Stimulated activated CD4-positive, alpha-beta T cell treated with anti-CD3 and anti-CD28 coated beads, Interleukin-1b, Interleukin-23, amount 100 ng/mL, for 1 hour (primary cell): ENCODE measurements at places on chromosomes 16 and 17.

DNA sequence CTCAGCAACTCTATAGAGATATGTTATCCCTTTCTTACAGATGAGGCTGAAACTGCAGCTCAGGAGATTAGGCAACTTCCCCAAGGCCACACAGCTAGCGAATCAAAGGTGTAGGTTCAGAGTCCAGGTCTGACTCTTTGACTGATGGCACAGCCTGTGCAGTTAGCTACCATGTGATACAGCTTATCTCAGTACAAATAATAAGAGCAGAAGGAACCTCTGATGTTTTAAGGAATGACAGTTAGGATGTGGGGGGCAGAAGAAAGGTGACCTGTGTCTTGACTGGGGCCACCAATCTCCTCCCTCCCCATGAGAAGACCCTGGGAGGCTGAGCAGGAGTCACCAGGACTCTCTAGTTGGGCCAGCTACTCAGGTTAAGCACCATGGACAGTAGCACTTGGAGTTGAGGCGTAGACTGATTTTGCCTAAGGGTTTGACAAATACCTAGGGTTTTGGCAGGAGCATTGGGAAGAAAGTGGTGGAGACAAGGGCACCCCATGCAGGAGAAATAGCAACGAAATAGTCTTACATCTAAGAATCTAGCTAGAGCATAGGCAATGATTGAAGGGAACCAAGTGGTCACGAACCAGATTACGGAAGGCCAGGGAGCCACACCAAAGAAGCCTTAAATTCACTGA is 22.8 kb upstream of the ACSM2B start:
- no peak for DNase-seq

GRCh38 chr16:2078691-2079090 is 30.9 kb downstream of the TSC2 start:
- no peak for DNase-seq

- DNase-seq = no peak
Measured at GRCh38 chr16:67184453-67184994, 761 bp upstream of the MATCAP1 start.

GRCh38 chr17:82054351-82055022 is 2.8 kb downstream of the GPS1 start:
- DNase-seq = no peak

- DNase-seq = no peak
Measured at GRCh38 chr17:44932787-44933097, 14.8 kb downstream of the KIF18B start.
